Erythroblast (primary cell): ENCODE measurements at places on chromosomes 7 and 10.

DNA sequence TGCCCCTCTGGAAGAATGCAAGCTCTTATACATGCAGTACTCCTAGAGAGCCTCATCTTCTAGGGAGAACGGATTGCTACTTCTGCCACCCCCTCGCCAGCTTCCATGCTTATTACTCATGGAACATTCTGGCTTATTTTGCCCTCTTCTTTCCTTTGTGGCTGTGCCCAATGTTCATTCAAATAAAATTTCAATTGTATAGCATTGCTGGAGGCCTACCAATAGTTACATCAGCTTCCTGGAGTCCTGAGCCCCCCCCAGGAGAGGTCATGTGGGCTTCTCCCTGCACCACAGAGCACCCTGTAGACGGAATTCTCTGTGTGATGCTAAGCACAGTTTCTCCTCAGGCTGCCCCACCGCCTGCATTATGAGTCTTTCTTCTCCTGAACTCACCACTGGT, 1094.0 kb downstream of the KCNMA1 start:
- DNase-seq, result no peak

GRCh38 chr7:39720586-39720985, 97.2 kb downstream of the RALA start:
- DNase-seq, result no peak

GRCh38 chr10:79608505-79609375, 2.0 kb upstream of the SFTPA1 start:
- peak; percentile 20 for DNase-seq

DNA sequence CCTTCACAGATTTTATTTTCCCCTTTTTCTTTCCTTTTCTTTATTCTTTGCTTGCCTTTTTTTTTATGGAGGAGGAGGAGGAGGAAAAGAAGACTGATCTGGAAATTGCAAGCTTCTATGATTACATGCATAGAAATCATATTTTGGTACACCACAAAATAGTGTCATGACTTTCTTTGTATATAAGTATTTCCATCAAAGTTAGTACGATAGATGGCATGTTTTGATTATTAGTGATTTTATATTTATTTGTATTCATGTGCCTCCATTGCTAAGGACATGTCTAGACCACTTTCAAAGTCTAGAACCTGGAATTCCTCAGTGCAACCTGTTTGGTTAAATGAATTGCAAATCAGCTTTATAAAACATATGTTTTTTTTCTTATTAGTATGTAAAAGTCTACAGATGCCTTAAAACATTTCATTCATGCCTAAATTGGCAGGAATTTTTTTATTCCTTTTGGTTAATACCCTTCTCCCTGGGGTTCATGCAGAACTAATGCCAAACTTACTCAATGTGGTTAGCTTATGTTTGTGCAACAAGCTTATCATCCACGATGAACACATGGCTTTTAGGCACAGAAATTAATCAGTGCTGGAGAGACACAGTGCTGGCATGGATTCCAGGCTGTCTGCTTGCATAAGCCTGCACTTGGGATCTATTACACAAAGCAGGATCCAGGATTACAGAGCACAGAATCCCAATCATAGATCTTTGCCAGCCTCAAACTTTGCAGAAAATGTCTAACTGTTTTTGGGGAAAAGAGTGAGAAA, 213.1 kb downstream of the CHRM2 start:
- no peak for DNase-seq

DNA sequence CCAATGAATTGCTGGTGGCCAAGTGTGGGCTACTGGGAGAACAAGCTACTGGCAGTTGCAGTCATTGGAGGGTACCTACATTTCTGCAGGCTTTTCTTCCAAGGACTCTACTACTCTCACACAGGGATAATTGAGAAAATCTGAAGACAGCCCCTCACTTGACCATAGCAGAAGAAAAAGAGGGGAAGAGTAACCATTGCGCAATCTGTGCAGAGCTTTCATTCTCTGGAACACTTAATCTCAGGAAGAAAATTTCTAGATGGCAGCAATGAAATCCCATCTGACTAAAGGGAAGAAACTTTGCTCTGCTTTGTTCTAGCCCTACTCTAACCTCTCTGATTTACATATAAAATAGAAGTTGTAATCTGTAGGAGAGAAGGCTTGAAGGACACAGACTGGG, 1239.6 kb upstream of the SORCS1 start:
- no peak for DNase-seq

DNA sequence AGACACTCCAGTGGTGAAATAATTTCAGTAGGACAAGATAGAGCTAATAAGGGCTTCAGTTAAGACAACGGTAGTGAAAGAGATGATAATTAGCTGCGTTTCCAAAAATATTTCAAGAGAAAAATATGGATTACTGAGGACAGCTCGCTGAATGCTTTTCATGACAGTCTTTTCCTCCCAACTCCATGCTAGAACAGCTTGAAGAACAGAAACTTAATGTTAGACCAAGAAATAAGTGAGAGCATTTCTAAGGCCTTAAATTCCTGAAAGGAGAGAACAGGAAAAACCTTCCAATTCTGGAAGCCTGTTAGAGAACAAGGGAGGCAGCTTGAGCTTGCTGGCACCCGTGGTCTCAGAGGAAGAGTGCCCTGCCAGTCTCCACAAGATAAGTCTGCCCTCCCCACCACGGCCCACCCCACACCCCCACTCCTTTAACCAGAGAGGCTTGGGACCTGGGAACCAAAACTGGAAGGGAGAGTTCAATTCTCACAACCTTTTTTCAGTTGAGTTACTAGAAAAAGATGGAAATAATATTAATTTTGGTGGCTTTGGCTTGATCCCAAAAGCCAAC, 1148.0 kb upstream of the CELF2 start:
- DNase-seq, result no peak

- DNase-seq, result no peak
These were observed 13.3 kb downstream of the KAT6B start for GRCh38 chr10:74839708-74840107.

- no peak for DNase-seq
These were observed 64.3 kb downstream of the MGMT start for GRCh38 chr10:129531195-129531968.

DNA sequence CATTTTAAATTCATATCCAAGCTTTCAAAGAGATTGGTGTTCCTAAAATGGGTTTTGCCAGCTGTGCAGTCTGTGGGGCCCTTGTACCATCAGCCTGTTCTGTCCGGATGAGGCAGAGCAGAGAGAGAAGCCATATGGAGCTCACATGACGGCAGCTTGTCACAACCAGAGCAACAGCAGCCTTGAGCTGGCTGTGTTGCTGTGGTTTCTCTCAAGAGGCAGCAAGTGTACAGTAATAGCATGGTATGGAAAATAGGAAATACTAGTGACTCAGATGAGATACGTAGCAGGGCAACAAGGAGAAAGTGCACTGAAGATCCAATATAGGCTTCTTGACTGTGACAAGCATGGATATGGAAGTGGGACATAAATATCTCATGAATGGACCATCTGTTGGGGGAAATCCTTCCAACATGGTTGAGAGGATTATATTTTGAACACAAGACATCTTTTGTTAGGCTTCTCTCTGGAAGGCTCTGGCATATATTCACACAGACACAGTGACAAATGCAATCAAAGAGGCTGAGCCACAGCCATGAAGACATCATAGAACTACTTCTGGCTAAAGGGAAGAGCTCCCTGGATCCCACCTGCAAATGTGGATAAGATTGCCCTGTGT, 251.0 kb upstream of the TAC1 start:
- no peak for DNase-seq

DNA sequence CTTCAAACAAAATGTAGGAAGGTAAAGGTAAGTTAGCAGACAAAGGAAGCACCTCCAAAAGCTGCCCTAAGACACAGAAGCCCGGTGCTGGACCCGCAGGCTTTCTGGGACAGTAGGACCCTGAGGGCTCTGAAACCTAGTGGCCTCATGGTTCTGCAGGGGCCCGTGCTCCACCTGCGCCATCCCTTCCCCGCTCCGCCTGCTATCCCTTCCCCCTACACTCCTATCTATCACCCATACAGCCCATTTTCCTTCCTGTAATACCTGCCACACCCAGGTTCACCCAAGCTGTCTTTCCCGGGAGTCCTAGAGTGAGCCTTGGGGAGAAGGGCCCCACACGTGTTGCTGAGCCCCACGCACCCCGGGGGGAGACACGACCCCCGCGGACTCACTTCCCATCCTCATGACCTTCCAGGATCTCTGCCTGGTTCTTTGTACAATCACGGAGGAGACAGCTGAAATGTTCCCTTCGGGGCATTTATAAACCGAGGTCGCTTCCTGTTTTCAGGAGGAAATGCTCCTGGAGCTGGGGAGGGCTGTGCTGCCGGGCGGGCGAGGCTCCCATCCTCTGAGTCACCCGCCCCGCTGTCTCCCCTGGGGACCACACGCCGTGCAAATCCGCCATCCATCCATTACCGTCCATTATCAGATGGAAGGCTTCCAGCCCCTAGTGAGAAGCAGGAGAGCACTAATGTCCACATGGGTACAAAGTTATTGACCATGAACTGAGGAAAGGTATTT, 251.7 kb upstream of the PITRM1 start:
- DNase-seq, result no peak

DNA sequence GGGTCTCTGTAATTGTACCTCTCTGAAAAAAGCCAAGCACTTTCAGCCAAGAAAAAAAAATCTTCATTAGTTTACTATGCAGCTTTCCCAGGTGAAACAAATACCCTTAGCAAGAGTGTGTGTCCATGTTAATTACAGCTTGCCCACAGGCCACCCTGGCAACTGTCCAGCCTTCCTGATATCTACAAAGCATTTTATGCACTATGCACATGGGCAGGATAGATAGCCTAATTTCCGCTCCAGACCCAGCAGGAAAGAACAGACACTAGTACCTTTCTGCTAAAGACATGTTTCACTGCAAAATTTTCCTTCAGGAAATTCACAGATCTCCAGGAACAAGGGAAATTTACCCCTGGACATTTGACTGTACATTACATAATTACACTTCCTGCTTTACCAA, 24.4 kb downstream of the CACNA2D1 start:
- DNase-seq, result peak; percentile 65

- no peak for DNase-seq
These were observed 14.6 kb downstream of the MINDY4 start for GRCh38 chr7:30785786-30786185.

DNA sequence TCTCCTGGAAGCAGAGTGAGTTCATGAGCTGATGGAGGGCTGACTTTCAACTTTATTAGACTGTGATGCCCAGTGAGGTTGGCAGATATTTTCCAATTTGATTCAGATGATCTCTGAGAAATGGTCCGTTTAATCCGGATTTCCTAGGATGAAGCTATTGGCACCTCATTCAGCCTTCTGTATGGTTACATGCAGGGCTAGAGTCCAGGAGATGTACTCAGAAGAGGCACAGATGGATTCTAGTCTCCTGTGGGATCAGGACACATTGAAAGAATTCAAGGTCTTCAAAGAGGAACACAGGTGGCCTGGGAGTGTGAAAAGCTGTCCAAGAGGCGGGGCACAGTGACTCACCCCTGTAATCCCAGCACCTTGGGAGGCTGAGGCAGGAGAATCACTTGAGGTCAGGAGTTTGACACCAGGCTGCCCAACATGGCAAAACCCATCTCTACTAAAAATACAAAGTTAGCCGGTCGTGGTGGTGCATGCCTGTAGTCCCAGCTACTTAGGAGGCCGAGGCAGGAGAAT, 23.0 kb upstream of the RHEB start:
- DNase-seq, result no peak

DNA sequence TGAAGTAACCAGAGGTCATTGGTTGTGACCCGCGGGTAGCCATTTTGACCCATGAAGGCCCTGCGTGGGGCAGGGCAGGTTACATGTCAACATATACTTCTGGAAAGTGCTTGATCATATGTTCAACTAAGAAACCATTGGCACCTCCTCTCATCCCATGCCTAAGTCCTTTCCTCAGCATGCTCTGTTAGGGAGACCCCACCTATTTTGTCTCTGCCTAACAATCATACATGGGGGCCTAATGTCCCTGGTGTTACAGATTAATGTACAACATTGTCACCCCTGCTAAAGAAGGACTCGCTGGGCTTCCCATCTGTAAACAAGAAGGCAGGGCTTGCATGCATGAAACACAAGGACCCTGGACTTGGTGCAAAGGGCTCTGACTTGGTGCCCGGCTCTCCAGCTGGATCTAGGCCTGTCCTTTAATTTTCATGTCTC, 133.7 kb upstream of the TNS3 start:
- DNase-seq, result no peak

GRCh38 chr10:79069325-79070080, 737 bp downstream of the ZMIZ1 start:
- DNase-seq, result peak; percentile 79

GRCh38 chr7:106537119-106537518, 123.8 kb downstream of the CCDC71L start:
- DNase-seq, result no peak

GRCh38 chr10:52216852-52217251, 97.2 kb upstream of the DKK1 start:
- DNase-seq, result no peak

DNA sequence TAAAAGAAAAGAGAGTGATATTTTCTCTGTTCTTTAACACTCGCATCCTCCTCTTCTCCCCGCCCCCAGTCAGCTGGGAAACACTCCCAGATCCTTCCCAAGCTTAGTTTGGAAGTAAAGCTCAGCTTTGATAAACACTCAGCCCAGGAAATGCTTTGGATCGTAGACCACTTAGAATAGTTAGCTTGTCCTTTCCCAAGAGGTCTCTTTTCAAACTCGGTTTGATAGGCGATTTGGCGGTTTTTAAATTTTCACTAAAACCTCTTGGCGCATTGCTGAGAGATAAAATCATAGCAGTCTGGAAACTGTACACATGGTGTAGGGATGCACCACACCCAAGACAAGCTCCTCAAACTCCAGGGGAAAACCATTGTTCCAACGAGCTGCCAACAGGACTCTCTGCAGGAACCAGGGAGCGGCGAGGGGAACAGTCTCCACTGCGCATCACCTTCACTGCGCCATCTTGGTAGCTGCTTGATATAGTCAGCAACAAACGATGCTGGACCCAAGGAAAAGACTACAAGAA, 22.3 kb downstream of the SMURF1 start:
- DNase-seq, result no peak

- DNase-seq, result peak; percentile 82
These were observed 41.8 kb upstream of the HYCC1 start for GRCh38 chr7:23055582-23056178.

- no peak for DNase-seq
These were observed 11.5 kb upstream of the SLC29A3 start for GRCh38 chr10:71307469-71308085.

- peak; percentile 58 for DNase-seq
These were observed 23.6 kb upstream of the VPS41 start for GRCh38 chr7:38932509-38933168.

- peak; percentile 81 for DNase-seq
These were observed 67.7 kb downstream of the TRIM24 start for GRCh38 chr7:138527746-138528223.
